Forelimb muscle (tissue), 1 donor: ENCODE measurements at places on chromosomes 12 and 14. TPM values are rescaled to one million over a fixed set of nuclear protein-coding genes. Genes with fewer than 3 reads are reported as not detected.

Gene WSCD2
- polyA plus RNA-seq: 1.9 TPM

DNA sequence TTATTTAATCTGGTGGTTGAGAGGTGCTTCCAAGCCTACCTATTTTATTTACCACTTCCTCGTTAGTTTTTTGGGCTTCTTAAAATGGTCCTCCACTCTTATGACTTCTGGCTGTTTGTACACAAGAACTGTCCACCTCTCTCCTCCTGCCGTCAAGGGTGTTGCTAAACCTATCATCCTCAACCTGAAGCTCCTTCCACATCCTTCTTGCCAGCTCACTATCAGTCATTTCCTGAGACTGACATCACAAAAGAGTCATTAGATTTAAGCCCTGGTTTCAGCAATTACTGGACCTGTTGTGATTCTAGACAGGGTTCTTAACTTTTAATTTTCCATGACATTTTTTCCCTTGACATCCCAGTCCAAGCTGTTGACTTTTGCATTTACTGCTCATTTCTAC, 91.9 kb downstream of the BICD1 start:
- DNase-seq: no peak

- no peak for DNase-seq
Observed at GRCh38 chr12:128643155-128643554, 180.6 kb downstream of the SLC15A4 start.

GRCh38 chr12:131106349-131106941, 152.7 kb downstream of the ADGRD1 start:
- no peak for DNase-seq

- DNase-seq: no peak
Observed at GRCh38 chr12:108905725-108906124, 25.8 kb downstream of the DAO start.

GRCh38 chr12:32765906-32766305, 10.2 kb upstream of the YARS2 start:
- no peak for DNase-seq

- peak; percentile 54 for DNase-seq
Observed at GRCh38 chr14:70897464-70897863, 9.8 kb upstream of the PCNX1 start.

- DNase-seq: no peak
Observed at GRCh38 chr12:107362960-107363359, 269.6 kb upstream of the CRY1 start.

GRCh38 chr14:31080056-31080455, 53.9 kb upstream of the STRN3 start:
- no peak for DNase-seq

DNA sequence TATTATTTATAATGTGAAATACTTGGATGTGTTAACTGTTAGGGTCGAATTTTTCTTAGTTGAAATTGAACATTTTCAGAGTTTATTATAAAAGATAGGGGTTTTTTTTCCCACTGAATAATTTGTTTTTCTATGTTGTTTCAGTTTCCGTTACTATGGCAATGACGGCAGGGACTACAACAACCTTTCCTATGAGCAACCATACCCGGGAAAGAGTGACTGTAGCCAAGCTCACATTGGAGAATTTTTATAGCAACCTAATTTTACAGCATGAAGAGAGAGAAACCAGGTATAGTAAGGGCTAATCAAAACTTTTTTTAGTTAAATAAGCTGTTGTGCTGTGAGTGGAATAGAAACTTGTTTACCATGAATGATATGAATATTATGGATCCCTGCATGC, 35.1 kb upstream of the BMAL2 start:
- DNase-seq: peak; percentile 8

GRCh38 chr14:100827101-100828021, 1.4 kb downstream of the MEG3 start:
- DNase-seq: no peak

GRCh38 chr12:103547929-103548328, 39.1 kb upstream of the STAB2 start:
- DNase-seq: no peak
